GM23248 (cell line): ENCODE measurements at places on chromosomes 12 and 14. TPM values are rescaled to one million over a fixed set of nuclear protein-coding genes. Genes with fewer than 3 reads are reported as not detected.

Gene CCDC198
- total RNA-seq: not detected in 2 replicates

Gene TMEM30B
- total RNA-seq: 1.3 and 1.7 TPM in 2 replicates

Gene NOVA1
- total RNA-seq: under 0.01 and 0.32 TPM in 2 replicates

Gene TSHR
- total RNA-seq: not detected in 2 replicates

Gene ACRBP
- not detected in 2 replicates for total RNA-seq

Gene ACSM4
- total RNA-seq: not detected in 2 replicates

Gene TAS2R43
- total RNA-seq: 0.63 TPM in 1 of 2 replicates, not detected in the other

Gene TTC9
- total RNA-seq: not detected in 2 replicates

Gene KRT2
- total RNA-seq: not detected in 2 replicates

Gene SERPINA9
- not detected in 2 replicates for total RNA-seq

Gene SLC6A12
- not detected in 2 replicates for total RNA-seq

Gene GEMIN2
- total RNA-seq: 13.9 and 25.5 TPM in 2 replicates

Gene CFAP54
- total RNA-seq: 0.32 and 2.0 TPM in 2 replicates

Gene PGF
- total RNA-seq: 1.5 and 1.8 TPM in 2 replicates

Gene PRR4
- 1.1 TPM in 1 of 2 replicates, not detected in the other for total RNA-seq

Gene ADAMTS20
- total RNA-seq: not detected in 2 replicates

Gene RNASE3
- total RNA-seq: not detected in 2 replicates

Gene VRTN
- total RNA-seq: not detected in 2 replicates

Gene TBC1D30
- not detected in 2 replicates for total RNA-seq

Gene SCN8A
- 12.9 and 13.8 TPM in 2 replicates for total RNA-seq

Gene P2RX7
- total RNA-seq: under 0.01 and 0.54 TPM in 2 replicates

Gene INSM2
- total RNA-seq: not detected in 2 replicates

Gene SLCO1B1
- total RNA-seq: not detected in 2 replicates

Gene LRP6
- 19.2 and 20.1 TPM in 2 replicates for total RNA-seq

Gene BCL2L14
- not detected in 2 replicates for total RNA-seq

Gene NPFF
- not detected in 2 replicates for total RNA-seq

Gene ATF7
- 10.5 and 12.8 TPM in 2 replicates for total RNA-seq

Gene E2F7
- 2.5 and 5.6 TPM in 2 replicates for total RNA-seq

Gene ACOT4
- 0.38 and 1.5 TPM in 2 replicates for total RNA-seq

Gene VWF
- not detected in 2 replicates for total RNA-seq

Gene ZFYVE21
- 60.3 and 77.4 TPM in 2 replicates for total RNA-seq

Gene SDR9C7
- total RNA-seq: not detected in 2 replicates

Gene TAS2R9
- total RNA-seq: not detected in 2 replicates

Gene MMP19
- total RNA-seq: 17.6 and 26.3 TPM in 2 replicates

Gene KLRK1
- not detected in 2 replicates for total RNA-seq
